ENCODE measurements at places on chromosomes 1 and 21.
A peak's percentile ranks its signal among the peaks of the same experiment; 100 is the strongest.

GRCh38 chr1:7579016-7579415 lies 192.1 kb upstream of the VAMP3 start:
- no peak for DNase-seq

GRCh38 chr1:89274411-89274857 lies 1.8 kb upstream of the GBP5 start:
- no peak for DNase-seq

GRCh38 chr1:12485231-12486058 lies 132.6 kb downstream of the DHRS3 start:
- no peak for DNase-seq

DNA sequence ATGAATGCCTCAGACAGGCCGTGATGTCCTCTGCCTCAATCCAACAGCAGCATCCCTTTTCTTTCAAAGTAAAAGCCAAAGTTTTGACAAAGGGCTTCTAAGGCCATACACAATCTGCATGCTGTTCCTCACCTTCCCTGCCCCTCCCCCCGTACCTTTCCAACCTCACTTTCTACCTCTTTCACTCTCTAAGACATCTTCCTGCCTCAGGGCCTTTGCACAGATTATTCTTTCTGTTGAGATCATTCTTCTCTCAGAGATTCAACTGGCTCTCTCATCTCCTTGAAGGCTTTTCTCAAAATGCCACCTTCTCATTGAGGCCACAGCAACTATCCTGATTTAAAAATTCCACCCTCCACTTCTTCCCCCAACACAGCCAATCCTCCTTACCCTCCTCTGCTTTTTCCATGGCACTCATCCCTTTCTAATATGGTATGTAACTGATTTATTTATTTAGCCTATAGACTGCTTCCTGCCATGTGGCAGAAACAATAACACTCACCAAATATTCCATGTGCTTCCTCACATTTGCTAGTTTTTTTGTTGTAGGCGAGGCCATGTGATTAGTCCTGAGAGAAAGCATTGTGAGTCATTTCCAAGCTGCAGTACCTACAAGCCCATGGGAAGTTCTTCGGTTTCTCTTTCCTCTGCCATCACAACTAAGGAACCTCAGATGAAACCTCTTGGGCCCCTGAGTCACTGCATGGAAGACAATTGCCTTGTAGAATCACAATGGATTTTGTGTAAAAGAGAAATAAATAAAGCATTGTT lies 58.7 kb upstream of the GADD45A start:
- no peak for DNase-seq

DNA sequence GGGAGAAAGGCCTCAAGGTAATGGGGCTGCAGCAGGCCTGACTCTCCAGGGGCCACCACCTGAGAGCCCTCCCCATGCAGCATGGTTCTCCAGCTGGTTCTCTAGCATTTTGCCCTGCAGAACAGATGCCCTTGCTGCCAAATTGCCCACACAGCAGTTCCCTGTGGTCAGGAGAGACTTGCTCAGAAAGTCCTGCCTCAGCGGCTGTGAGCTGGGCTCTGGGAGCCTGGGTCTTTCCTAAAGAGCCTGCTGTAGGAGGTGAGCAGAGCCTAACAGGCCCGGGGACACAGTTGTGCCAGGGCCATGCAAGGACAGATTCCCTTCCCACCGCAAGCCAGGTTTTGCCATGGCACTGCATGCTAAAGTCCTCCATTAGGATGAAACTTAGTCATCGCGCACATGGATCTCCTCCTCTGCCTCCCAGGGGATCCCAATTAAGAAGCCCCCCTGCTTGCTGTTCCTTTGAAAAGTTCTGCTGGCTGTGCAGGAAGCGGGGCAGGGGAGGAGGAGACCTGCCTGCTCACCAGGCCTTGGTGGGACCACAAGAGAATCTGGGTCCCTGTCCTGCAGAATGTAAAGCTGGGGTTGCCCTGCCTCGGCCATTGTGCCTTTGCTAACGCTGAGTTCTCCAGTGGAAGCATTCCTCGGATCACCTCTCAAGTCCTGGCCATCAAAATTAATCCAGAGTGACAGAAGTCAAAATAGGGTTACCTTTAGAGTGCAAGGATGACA lies 21.4 kb downstream of the TEX35 start:
- no peak for DNase-seq

DNA sequence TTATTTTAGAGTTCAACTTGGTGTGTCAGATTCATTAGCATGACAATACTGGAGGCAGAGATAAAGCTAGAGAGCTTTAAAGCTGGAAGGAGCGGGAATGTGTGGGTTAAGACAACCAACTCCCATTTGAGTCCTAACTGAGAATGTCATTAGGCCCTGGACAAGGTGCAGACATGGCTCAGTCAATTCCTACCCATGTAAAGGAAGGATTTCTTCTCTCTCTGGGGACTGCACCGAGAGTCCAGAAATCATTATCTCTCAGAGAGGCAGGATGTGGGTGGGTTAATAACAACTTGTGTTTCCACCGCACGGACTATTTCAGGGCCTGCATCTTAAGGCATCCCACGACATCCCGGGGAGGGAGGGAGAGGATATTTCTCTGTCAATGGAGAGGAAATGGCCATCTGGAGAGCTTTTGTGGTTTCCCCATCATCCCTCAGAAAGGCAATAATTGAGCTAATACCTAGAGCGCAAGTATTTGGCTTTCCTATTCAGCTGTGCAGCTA lies 46.7 kb upstream of the SARS1 start:
- no peak for DNase-seq

- DNase-seq, result no peak
Measured at GRCh38 chr1:61213245-61214011, 131.1 kb downstream of the NFIA start.

DNA sequence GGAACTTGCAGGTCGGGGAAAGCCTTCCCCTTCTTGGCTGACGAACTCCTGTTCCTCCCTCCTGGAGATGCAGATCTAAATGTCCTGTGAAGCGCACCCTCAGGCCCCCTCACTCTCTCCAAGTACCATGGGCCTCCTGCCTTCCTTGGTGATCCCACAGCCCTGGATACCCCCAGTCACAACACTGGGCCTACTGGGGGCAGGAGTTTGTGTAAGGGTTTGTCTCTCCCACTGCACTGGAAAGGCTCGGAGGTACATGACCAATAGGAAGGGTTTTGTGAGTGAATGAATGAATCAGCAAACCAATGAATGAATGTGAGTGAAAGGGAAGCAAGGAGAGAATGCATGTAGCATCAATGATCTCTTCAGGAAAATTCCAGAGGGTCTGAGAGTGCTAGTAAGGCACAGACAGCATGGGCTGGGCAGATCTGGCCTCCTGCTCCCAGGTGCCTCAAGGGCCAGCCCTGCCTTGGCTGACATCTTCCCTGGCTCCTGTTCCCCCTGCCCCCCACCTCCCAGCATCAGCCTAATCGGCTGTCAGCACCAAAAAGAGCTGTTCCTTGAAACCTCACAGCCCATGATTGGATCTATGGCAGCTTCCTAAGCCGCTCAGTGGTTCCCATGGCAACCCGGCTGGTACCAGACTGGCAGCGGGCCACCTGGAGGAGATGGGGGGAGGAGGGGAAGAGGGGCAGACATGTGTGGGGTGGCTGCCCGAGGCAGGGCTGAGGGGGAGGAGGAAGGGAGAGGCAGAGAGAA lies 95.8 kb downstream of the VWA5B1 start:
- DNase-seq, result peak; percentile 31

- no peak for DNase-seq
Measured at GRCh38 chr1:119370748-119371147, 2.2 kb downstream of the HAO2 start.

DNA sequence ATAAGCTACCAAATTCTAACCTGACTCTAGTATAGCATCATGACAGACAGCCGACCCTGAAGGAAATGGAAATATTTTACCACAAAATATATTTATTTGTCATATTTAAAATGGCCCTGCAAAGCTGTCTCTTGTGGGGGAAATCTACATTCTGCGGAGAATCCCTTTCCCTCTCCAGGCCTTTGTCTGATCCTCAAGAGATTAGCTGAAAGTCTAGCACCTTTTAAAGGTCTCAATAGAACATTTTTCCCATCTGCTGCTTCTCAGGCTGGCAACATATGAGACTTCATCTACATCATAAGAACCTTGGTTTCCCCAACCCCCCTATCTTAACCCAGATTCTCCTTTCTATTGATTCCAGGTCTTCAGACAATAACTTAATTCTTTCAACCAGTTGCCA lies 1.7 kb upstream of the OR11L1 start:
- no peak for DNase-seq

DNA sequence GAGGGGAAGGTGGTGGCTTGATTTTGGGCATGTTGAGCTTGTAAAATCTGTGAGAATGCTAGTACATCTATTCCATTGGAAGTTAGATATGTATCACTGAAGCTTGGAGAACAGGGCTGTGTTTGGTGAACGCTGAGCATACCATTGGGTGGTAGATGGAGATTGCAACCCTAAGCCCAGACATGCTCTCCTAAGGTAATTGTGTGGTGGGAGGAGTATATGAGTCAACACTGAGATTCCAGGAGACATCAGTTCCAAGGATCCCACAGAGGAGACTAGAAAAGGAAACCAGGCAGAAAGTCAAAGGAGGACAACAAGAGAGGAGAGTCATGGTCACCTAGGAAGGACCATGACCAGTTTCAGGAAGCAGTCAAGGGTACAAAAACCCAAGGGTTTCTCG lies 60.4 kb downstream of the KIF21B start:
- no peak for DNase-seq

DNA sequence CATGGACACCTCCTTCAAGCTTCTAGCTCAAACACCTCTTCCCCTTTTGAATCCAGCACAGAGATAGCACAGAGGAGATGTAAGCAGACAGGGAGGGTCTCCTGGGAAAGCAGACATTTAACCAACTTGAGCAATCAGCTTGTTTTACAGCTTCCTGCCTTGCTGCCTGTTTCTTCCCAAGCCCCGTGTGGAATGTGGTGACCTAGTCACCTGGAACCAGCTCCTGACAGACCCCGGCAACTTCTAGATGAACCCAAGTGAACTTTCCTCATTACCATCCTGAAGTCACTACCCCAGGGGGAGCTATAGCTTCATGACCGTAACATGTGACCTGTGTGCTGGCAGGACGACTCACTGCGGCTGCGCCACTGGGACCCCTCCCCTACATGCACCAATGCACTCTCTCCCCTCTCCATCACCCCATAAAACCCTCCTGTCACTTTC lies 24.1 kb upstream of the TTF2 start:
- no peak for DNase-seq

- DNase-seq, result no peak
Measured at GRCh38 chr1:62585469-62586155, 11.7 kb upstream of the ANGPTL3 start.

DNA sequence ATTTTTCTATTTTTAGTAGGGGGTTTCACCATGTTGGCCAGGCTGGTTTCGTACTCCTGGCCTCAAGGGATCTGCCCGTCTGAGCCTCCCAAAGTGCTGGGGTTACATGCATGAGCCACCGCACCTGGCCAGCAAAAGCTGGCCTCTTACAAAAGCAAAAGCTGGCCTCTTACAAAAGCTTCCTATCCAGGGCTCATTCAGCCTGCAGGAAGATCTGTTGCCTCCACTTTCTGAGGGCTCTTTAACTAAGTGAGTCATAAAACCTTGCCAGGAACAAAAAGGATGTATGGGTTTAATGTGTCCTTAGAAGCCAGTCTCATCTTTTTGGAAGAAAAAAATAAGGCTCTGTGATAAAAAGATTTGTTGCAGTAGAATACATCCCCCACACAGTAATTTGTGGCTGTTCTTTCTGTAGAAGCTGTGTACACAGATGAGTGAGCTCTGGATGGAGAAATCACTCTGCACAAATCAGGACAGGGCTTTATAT lies 15.0 kb downstream of the HTR1D start:
- DNase-seq, result no peak

- no peak for DNase-seq
Measured at GRCh38 chr1:31828926-31829690, 13.3 kb upstream of the SPOCD1 start.

DNA sequence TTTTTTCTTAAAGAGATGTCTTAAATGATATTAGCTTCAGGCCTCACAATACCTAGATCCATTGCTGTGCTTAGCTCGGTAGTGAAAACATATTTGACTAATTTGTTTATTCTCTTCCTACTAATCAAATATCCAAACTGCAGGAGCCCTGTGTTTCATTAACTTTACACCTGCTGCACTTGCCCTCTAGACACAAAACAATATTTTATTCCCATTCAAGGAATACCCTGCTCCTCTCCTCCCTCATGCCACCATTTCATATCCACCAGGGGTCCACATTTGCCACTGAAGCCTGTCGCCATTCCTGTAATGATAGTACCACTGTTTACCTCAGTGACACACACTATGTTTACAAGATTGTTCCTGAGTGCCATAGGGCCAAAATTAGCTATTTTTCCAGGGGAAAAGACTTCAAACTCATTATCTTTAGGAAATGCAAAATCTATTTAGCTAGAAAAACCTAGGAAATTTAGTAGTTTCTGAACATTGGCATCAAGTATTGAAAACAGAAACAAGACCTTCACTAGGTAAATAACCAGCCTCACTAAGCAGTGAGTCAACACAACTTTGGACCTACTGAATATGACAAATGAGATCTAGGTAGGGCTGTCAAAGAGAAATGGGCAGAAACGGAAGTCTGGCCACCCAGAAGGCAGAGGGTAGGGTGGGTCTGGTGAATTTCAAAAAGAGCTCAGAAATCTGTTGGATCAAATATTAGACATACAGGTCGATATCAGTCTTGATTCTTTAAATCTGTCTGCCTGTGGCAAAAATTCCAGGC lies 134.6 kb upstream of the KCNK1 start:
- DNase-seq, result no peak

DNA sequence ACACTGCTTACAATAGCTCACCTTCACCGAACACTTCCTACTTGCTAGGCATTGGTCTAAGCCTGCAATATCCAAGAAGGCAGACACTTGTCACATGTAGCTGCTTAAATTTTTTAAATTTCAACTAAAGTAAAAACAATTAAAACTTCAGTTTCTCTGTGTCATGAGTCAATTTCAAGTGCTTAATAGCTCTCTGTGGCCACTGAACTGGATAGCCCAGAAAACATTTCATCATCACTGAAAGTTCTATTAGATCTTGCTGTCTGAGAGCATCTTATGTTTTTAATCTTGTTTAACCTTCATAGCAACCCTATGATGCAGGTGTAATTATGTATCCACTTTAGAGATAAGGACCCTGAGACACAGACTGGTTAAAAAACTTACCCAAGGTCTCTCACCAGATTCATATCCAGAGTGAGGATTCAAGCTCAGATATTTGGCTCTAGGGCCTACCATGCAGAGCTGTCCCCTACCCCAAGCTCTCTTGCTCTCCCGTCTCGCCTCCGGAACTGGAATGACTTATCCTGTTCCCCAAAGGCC lies 2.6 kb upstream of the FCRL6 start:
- DNase-seq, result no peak

All from hippocampal formation (tissue), 2 donors.